Bronchial epithelial cell (primary cell): ENCODE measurements at places on chromosomes 11 and 22. TPM values are rescaled to one million over a fixed set of nuclear protein-coding genes. Genes with fewer than 3 reads are reported as not detected.

The XKR3 gene
- total RNA-seq, result not detected in 2 replicates

The TCN2 gene
- total RNA-seq, result 1.1 and 3.7 TPM in 2 replicates

GRCh38 chr11:26333906-26334305 is 2.0 kb downstream of the ANO3 start:
- peak; percentile 67 for DNase-seq

GRCh38 chr11:19625438-19625837 is 87.2 kb upstream of the NAV2 start:
- no peak for DNase-seq

DNA sequence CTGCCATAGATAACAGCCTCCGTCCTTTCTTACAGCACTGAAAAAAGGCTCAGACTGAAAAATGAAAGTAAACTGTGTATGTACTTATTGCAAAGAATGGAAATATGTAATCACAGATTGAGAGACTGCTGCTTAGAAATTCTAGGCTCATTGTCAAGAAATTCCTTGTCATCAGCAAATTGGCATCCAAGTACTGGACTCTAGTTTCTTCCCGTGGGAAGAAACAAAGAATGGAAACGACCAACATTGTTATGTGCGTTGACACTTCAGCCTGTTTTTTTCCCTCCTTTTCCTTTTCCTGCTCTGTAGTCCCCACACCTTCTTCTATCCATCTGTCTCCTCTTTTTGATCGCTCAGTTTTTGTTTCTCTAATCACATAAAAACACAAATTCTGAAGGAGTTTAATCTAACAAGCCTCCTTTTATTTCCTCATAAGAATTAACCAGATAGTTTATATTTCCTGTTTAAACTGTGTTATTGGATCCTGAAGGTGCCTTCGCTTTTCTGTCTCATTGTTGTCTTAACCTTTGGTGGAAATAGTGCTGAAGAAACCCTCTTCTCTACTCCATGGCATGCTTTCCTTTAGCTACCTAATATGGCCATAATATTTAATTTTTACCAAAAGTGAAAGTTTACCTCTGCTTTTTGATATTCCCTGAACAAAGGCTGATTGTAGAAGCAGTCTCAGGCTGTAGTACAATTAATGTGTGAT is 20.0 kb upstream of the CASP12 start:
- peak; percentile 34 for DNase-seq

The C11orf42 gene
- not detected in 2 replicates for total RNA-seq

DNA sequence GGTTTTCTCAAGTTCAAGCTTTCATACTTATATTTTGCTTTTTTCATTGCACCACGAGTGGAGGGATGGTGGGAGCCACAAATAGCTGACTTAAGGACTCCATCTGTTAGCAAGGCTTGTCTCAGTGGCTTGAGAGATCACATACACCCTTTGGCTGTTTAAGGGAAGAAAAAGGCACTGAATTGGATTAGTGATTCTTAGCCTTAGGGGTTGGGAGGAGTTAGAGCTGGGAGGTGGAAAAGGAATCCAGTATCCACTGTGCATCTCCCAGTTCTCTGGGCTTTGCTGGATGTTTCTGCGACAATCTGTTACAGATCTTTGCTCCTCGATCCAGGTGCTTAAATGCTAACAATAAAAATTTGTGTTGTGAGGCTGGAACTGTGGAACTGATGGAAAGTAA is 593.6 kb downstream of the CNTN5 start:
- no peak for DNase-seq

The TNNT3 gene
- total RNA-seq, result not detected in 2 replicates

The FAM180B gene
- not detected in 2 replicates for total RNA-seq

DNA sequence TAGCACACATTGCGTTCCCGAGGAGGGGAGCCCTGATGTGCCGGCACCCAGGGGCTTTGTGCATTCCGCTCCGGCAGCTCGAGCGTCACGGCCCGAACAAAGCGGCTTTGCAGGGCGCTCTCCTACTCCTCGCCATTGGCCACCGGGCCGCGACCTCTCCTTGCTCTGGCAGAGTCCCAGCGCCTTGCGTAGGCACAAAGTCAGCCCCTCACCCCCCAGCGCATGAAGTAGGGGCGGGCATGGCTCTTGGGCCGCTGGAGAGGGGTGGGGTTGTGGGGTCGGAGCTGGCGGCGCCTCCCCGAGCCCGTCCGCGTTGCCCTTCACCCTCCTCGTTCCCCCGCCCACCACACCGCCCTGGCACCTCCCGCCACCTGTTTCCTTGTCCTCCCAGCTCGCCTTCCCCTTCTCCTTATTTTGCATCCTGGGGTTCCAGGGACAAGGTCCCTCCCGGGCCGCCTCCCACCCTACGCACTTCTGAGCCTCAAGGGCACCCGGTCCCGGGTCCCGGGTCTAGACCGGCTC is 753 bp upstream of the PPARA start:
- no peak for DNase-seq

The TEX54 gene
- not detected in 2 replicates for total RNA-seq

- peak; percentile 16 for DNase-seq
Observed at GRCh38 chr11:39374963-39375698, 2084.3 kb downstream of the LRRC4C start.

DNA sequence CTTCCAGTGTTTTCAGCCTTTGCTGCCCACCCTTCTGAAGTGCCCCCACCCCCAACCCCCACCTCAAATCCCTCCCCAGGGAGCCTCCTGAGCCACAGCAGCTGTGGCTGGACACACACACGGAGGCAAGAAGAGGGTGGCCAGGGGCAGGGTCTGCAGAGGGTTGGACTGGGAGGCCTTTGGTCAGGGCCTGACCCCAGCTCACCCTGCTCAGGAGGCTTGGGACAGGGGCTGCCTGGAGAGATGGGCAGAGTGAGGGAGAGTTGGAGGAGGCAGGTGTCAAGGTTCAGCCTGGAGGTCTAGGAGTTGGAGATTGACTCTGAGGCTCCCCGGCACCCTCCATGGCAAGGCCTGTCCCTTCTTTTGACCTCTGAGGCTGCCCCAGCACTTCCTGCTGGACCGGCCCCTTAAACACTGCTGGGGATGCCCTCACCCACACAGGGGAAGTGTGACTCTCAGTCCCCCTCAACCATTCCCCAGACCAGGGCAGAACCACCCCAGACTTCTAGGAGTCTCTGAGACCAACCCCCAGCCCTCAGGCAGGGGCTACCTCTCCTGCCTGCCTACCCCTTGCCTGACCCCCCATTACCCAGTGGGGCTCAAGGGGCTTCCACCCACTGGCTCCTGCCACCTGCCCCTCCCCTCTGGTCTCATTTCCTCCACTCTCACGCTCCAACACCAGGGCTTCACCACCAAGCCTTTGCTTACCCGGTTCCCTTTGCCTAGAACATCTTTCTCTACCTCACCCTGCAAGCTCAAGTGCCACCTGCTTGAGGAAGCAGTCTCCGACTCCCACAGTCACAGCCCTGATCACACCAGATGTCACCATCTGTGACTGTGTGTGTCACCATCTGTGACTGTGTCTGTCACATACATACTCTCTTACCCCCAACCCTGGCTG is 8.6 kb downstream of the ARAP1 start:
- no peak for DNase-seq

The UNC93B1 gene
- 26.4 and 56.3 TPM in 2 replicates for total RNA-seq

GRCh38 chr11:43908191-43908590 is 27.6 kb downstream of the ALKBH3 start:
- DNase-seq, result no peak

- no peak for DNase-seq
Observed at GRCh38 chr11:18063125-18063524, 17.1 kb upstream of the TPH1 start.

GRCh38 chr11:109148669-109149068 is 273.3 kb upstream of the C11orf87 start:
- DNase-seq, result no peak

GRCh38 chr11:46718155-46719019 is 626 bp upstream of the F2 start:
- DNase-seq, result peak; percentile 37

The UPK3A gene
- not detected in 2 replicates for total RNA-seq

The MAJIN gene
- total RNA-seq, result not detected in 2 replicates

DNA sequence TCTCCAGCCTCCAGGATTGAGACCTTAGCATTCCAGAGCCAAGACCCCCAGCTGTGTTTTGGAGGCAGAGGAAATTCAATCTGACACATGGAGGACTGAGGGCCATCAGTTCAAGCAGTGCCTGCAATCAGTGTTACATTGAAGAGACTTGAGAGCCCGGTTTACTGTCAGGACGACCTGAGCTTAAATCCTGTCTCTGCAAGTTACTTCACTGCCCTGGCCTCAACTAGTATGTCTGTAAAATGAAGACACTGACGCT is 35.1 kb downstream of the TRIM29 start:
- no peak for DNase-seq

The BTG4 gene
- 0.26 and 0.51 TPM in 2 replicates for total RNA-seq

The HBB gene
- not detected in 2 replicates for total RNA-seq

The RAB3IL1 gene
- 0.90 and 1.1 TPM in 2 replicates for total RNA-seq

The RAB30 gene
- total RNA-seq, result 3.2 and 3.7 TPM in 2 replicates

DNA sequence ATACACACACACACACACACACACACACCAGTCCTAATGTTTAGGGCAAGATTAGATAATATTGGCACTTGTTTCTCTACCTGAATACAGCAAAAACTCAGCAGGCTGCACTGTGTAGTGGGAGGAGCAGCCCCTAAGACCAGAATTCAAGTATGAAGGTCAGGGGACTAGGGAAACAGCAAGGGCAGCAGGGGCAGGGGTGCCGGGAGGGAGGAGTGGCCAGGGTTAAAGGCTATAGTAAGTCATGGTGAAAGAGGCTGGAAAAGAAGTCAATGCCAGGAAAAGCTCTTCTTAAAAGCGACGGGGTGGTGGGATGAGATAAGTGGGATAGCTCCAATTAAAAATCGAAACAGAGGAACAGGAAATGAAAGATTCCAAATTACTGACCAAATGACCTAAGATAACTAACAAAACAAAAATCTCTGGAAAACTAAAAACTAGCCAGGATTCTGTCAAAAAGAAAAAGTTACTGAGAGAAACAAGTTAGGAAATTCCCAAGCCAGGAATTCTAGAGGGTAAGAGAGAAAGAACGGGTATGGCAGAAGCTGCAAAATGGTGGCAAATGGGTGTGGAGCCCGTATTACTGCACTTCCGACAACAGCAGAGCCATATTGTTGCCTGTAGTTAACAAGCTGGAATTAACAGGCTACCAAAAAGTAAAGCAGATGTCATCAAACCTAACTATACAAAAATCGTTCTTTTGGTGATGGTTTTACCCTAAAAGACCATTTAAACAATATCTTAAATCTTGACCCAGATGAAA is 1.3 kb downstream of the ASCL3 start:
- no peak for DNase-seq

GRCh38 chr11:48142889-48143288 is 73.7 kb upstream of the OR4B1 start:
- no peak for DNase-seq

The PPP2R5B gene
- total RNA-seq, result 8.2 and 14.3 TPM in 2 replicates

DNA sequence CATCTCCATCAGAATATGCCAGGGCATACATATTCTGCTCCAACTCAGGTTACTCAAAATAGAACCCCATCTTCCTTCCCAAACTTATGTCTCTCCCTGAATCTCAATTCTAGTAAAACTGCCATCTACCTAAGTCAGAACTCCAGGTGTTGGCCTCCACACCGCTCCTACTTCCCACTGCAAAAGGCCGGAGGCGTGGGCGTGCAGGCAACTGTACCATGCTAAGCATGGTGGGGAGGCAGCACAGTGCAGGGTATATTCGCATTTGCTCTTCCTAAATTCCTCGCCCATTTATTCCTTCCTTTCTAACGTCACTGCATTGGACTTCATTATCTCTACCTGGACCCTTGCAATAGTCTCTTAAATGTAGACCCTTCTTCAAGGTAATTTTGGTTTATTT is 97.8 kb downstream of the MICAL3 start:
- no peak for DNase-seq

The OR4A16 gene
- total RNA-seq, result not detected in 2 replicates

- DNase-seq, result no peak
Observed at GRCh38 chr11:131944736-131945135, 574.3 kb downstream of the NTM start.
